ENCODE measurements at places on chromosomes 6 and 20.

DNA sequence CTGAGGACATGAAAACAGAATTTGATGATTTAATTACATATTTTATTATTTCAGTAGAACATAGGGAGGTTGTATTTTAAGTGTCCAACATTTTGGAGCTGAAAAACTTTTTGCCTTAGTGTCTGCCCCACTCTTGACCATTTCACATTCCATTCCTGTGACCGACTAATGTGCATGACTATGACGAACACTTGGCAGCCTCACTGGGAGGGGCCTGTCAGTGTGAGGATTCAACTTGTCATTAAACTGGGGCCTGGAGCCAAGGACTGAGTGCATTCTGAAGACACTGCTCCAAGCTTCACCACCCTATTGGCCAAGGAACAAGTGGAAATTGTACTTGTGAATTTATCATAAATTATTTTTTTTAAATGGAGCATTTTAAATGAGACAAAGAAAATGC, 661.3 kb downstream of the BCKDHB start:
- DNase-seq: no peak

DNA sequence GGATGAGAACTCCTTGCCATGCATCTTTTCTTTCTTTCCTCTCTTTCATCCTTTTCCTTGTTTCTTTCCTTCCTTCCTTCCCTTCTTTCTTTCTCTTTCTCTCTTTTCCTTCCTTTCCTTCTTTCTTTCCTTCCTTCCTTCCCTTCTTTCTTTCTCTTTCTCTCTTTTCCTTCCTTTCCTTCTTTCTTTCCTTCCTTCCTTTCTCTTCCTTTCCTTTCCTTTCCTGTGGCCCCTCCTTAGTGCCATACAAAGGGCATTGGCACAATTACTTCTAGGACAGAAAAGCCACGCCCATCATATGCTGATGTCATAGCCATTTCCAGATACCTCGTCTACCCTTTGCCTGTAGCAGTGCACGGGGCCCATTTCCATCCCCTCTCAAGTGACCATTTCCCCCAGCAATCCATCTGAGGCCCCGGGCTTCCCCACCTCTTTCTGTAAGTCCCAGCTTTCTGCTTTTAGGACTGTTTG, 2.2 kb upstream of the CENPB start:
- DNase-seq: peak; percentile 78

DNA sequence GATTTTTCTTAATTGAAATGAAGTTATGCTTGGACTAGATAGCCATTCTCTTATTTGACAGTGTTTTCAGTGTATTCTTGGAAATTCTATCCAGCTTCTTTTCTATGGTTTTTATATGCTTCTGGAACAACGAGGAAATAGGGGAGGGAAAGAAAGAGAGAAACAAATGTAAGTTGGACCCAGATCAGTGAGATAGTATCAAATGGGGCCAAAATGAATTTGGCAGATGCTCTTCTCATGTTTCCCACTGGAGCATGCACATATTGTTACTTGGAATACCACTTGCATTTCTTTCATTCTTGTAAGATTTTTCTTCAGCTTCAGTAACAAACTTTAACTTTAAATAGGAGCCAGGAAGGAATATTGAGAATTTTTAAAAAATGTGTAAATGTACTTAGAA, 312.3 kb downstream of the PRL start:
- no peak for DNase-seq

DNA sequence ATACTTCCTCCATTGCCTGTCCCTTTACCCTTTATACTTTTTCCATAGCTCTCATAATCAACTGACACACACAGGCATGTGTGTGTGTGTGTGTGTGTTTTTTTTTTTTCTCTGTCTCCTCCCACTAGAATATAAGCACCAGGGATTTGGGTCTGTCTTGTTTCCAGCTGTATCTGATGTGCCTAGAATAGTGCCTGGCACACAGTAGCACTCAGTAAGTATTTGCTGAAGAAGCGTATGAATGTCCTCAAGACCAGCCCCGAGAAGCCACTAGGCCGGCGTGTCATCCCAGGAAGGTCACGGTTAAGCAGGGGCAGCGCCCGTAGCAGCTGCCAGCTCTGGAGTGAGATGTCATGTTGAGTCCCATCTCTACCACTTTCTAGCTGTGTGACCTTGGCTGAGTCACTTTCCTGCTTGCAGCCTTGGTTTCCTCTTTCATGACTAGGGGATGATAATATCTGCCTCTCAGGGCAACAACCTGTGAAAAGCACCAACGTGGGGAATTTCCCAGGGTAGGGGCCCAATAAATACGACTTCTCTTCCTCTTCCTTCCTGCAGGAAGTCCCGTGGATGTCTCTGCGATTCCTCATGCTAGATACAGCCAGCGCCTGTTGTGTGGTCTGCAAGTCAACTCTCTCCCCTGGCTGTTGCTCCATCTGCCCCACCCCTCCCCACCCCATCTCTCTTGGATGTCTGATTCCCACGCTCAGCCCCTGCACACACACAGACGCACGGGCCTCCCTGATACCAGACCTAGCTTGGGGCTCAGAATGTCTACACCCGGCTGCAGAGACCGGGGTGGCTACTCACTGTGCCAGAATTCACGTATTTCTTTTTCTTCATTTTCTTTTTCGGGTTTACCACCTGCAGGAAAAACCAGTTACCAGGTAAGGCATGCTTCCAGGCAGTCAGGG, 58.1 kb downstream of the RAB44 start:
- no peak for DNase-seq

DNA sequence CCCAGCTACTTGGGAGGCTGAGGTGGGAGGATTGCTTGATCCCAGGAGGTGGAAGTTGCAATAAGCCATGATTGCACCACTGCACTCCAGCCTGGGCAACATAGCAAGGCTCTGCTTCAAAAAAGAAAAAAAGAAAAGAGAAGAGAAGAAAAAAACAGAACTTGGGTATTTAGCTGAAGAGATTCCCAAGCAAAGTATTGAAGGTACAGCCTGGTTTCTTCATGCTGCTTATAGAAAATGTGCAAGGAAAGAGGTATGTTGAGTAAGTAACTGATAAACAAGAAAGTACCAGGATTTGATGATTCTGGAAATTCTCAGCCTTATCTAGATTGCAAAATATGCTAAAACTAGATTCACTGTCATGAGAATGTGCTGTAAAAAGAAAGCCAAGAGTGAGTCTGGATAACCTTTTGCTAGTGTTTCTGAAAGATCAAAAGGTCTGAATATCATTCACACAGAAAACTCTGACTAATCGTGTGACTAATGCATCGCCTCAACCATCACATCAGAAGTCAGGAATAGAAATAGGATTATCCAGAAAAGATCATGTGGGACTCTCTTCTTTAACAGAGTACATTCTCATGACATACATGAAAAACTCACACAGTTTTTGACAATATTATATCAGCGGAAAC, 32.4 kb upstream of the NOP56 start:
- peak; percentile 35 for DNase-seq
